Activated CD4-positive, alpha-beta T cell treated with anti-CD3 and anti-CD28 coated beads, Interleukin-2, amount 10 ng/mL, durations not matched to agents 24 days and 14 days (primary cell): ENCODE measurements at places on chromosomes 3 and 15.

- no peak for DNase-seq
These were observed 111.1 kb downstream of the GABRB3 start for GRCh38 chr15:26661748-26662147.

- DNase-seq = no peak
These were observed 160.1 kb downstream of the FBLN2 start for GRCh38 chr3:13708871-13709595.

GRCh38 chr15:90031231-90031791 is 30.2 kb downstream of the ZNF710 start:
- peak; percentile 70 for DNase-seq

GRCh38 chr3:195542316-195542697 is 818 bp downstream of the PPP1R2 start:
- peak; percentile 70 for DNase-seq

DNA sequence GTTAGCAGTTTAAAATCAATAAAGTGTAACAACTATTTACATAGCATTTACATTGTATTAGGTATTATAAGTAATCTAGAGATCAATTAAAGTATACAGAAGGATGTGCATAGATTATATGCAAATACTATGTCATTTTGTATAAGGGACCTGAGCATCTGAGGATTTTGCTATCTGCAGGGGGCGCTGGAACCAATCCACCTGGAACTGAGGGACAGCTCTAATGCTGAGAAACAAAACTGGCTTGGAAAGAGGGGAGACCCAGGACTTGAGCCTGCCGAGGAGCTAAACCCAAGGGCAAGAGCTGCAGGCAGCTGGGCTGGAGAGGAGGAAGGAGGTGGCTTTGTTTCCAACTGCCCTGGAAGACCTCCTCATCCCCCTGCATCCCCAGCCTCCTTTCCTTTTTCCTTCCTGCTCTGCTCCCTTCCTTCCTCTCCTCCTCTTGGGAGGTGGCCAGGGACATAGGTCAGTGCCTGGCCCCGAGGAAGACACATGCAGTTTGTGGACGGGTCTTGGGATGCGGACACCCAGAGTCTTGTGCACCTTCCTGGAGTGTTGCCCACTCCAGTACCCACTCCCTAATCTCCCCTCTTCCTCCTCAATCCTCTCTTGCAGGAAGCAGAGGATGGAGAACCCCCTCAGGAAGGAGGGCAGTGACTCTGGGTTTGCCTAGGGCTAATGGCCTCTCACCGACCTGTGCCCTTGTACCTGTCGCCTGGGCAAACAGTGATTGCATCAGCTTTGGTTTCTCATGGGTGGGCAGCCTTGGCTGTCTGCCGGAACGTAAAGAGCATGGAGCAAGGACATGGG is 825 bp upstream of the RTP3 start:
- peak; percentile 83 for DNase-seq

- DNase-seq = no peak
These were observed 61.7 kb upstream of the FGF7 start for GRCh38 chr15:49361370-49361769.

GRCh38 chr3:63655519-63655918 is 3.0 kb downstream of the SNTN start:
- no peak for DNase-seq

DNA sequence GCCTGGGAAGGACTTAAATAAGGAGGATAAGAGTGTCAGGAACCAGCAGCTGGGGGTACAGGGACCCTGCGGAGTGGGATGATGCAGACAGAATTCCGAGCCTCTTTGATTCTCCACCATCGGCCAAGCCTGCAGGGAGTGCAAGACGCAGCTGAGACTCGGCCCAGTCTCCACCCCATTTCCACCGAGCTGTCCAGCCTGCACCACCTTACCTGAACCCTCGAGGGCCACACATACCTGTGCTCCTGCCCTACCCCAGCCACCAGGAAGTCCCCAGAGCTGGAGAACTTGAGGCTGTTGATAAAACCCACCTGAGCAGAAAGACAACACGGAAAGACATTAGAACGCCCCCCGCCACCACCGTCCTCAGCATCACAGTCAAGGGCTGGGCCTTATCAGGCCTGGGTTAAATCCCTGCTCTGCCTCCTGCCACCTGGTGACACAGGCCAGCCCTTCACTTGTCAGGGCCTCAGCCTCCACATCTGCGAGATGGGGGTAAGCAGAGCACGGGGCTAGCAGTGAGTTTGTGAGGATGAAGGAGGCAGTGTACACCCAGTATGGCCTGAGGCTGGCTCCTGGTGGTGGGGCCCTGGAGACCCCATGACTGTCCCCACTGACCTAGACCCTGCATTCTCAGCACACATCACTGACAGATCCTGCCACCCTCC is 8.1 kb downstream of the RRP9 start:
- DNase-seq = no peak

DNA sequence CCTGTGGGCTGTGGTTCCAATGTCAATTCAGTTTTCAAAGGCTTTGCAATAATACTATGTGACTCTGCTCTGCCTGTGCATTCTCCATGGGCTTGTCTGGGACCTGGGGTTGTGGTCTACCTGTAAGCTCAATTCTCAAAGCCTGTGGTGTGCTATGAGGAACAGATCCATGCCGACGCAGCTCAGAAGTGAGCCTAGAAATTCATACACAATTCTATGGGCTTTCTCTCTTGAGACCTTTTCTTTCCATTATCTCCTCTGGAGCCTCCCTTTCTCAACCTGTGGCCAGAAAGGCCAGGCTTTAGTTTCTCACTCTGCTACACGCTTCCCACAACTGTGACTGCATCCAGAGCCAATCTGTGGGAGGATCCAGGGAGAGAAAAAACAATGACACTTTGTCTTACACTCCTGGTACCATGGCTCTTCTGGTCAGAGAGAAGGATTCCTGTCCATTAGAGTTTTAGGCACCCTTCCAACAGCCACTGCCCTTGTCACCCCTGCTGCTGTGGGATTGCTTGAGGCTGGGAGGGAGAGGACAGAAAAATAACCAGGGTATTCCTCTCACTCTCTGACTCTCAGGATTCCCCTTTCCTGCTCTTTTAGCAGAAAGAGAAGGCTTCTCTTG is 34.1 kb upstream of the KLF13 start:
- no peak for DNase-seq

GRCh38 chr3:150738688-150739087 is 24.3 kb downstream of the SIAH2 start:
- DNase-seq = no peak

GRCh38 chr3:171646357-171647133 is 163.7 kb downstream of the PLD1 start:
- no peak for DNase-seq

GRCh38 chr3:148625095-148625736 is 72.5 kb upstream of the AGTR1 start:
- no peak for DNase-seq

DNA sequence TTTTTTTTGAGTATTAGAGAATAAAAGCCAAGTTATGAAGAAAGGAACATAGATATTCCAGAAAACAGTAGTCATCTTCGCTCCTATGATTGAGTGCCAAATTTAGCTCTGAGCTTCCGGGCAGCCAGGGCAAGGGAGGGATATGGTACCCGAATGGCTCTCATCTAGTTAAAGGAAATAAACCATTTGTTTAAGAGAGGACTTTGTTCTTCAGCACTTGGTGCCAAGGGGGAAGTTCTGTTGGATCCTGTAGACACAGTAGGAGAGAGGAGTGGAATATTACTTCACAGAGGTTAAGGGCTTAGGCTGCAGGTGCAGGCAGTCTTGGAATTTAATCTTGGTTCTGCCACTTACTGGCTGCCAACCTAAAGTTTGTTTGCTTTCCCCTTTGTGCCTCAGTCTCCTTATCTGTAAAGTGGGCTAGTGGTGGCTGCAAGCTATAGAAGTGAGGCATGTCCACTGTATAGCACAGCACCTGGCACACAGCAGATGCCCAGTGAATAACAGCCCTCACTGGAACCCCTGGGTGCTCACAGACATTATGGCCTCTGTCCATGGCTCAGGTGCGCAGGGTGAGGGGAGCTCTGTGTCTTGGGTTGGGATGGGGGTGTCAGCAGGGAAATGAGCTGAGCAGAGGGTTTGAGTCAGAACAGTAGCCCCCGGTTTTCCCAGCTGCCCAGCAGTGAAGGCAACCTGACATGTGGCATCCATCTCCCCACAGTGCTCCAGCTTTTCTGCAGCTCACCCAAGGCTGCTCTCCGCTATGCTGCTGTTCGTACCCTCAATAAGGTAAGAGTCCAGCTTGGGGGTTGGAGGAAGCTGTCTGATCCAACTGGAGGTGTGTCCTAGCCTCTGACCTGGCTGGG is 10.4 kb downstream of the COPG1 start:
- DNase-seq = no peak

DNA sequence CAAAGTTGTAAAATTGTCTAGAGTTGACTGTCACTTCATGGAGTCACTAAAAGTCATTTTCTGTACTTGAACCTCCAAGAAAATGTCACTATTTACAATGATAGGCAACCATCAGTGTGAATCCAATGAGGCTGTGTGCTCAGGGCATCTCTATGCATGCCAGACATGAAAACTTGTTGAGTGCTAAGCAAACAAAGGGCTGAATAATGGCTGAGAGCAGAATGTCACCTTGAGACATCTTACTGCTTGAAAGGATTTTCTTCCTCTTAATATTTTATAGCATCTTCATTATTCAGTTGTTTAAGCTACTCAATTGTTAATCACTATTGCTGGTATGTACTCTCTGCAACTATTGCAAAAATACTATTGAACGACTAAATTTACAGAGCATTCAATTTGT is 184.7 kb downstream of the PLCH1 start:
- DNase-seq = no peak

DNA sequence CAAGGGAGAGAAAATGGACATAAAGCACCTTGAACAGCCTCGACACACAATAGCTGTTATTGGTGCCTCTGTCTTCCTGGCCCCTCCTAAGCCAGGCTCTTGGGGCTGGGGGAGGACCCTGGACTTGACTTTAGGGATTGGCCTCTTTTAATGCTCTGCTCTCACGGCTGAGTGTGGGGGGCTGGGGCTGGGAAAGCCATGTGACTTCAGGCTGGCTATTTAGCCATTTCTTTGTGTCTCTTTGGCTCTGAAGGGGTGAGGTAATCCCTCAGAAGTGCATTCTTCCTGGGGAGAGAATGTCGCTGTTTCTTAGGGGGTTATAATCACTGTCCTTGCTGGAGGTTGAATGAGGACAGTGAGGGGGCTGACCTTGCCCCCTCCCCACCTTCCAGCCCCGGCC is 26.2 kb downstream of the MAGEF1 start:
- no peak for DNase-seq

- DNase-seq = peak; percentile 70
These were observed 5.8 kb downstream of the TLE3 start for GRCh38 chr15:70091726-70092463.

- DNase-seq = no peak
These were observed 55.4 kb downstream of the TMCC1 start for GRCh38 chr3:129838086-129838485.
